ENCODE measurements at places on chromosomes 1 and 21.
A peak's percentile ranks its signal among the peaks of the same experiment; 100 is the strongest.

GRCh38 chr1:204712708-204713430, 27.3 kb upstream of the LRRN2 start:
- H3K27me3 ChIP-seq = peaks cover 53% of the 10 kb centered on the region
- peaks cover 42% of the 10 kb centered on the region for H3K4me1 ChIP-seq
- H3K36me3 ChIP-seq = no peaks in the 10 kb centered on the region
- no peak overlapping the region for H3K4me3 ChIP-seq
- H3K27ac ChIP-seq = peak overlapping the region; percentile 34
- no peak for ATAC-seq

GRCh38 chr21:25331286-25331685, 276.0 kb downstream of the MRPL39 start:
- peaks cover 6% of the 10 kb centered on the region for H3K36me3 ChIP-seq
- no peaks in the 10 kb centered on the region for H3K27me3 ChIP-seq
- no peak overlapping the region for H3K4me3 ChIP-seq
- H3K4me1 ChIP-seq = no peaks in the 10 kb centered on the region
- H3K27ac ChIP-seq = no peak overlapping the region
- no peak for ATAC-seq

GRCh38 chr1:22814176-22815042, 103.8 kb downstream of the EPHB2 start:
- no peaks in the 10 kb centered on the region for H3K36me3 ChIP-seq
- H3K4me3 ChIP-seq = no peak overlapping the region
- H3K4me1 ChIP-seq = no peaks in the 10 kb centered on the region
- no peak for ATAC-seq
- peaks cover 44% of the 10 kb centered on the region for H3K27me3 ChIP-seq

GRCh38 chr1:93763704-93764365, 82.2 kb upstream of the BCAR3 start:
- no peak for ATAC-seq
- no peak overlapping the region for H3K27ac ChIP-seq
- no peaks in the 10 kb centered on the region for H3K4me1 ChIP-seq
- no peak overlapping the region for H3K4me3 ChIP-seq
- no peaks in the 10 kb centered on the region for H3K27me3 ChIP-seq

DNA sequence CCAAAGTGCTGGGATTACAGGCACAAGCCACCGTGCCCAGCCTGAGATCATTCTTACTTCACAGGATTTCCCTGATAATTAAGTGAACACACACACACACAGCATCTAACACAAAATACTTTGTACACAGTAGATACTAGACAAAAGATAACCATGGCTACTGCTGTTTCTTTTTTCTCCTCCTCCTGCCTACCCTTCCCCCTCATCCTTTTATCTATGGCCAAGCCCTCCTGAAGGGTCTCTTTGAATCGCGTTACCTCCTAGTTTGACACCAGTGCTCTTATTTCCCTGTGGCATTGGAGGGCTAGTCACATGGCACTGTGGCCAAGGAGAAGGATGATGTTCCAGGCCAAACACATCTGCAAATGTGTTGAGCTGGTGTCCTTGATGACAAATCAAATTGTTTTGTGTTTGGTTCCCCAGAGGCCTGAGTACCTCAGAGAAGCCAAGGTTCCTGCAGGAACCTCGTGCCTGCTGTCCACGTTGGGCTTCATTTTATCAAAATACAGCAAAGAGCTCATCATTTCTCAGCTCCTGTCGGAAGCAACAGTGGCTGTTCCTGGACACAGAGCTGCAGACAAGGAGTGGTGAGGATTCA, 20.6 kb downstream of the NDUFS5 start:
- no peak overlapping the region for H3K27ac ChIP-seq
- peaks cover 19% of the 10 kb centered on the region for H3K4me1 ChIP-seq
- H3K4me3 ChIP-seq = no peak overlapping the region
- no peak for ATAC-seq
- H3K36me3 ChIP-seq = peaks cover 39% of the 10 kb centered on the region

GRCh38 chr1:37474046-37474696, at the start of gene ZC3H12A:
TSS of gene ZC3H12A (plus strand) at chr1:37474580. CDS start at chr1:37475497, 917 bp downstream.
- peak within 1 kb of the TSS; percentile 97 for H3K27ac ChIP-seq
- H3K4me1 ChIP-seq = peaks cover 51% of the 10 kb centered on the region
- peak; percentile 85 for ATAC-seq
- no peaks in the 10 kb centered on the region for H3K27me3 ChIP-seq
- peaks cover 41% of the 10 kb centered on the region for H3K36me3 ChIP-seq
- peak within 1 kb of the TSS; percentile 97 for H3K4me3 ChIP-seq

DNA sequence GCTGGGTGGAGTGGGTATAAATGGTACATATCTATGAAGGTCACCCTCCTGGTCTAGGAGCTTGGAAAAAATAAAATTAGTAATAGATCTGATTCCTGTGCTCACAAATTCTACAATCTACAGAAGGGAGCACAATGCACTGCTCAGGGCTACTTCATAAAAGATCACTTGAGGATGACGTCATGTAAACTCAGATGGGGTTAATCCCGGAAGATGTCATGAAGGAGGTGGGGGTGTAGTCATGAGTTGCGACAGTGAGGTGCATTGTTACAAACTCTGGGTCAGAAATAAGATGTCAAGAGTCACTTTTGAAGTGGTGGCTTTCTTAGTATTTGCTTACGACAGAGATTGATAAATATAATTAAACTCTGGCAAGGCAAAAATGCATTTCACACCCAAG, 68.2 kb downstream of the LHX9 start:
- H3K27me3 ChIP-seq = peaks cover 4% of the 10 kb centered on the region
- ATAC-seq = no peak
- H3K36me3 ChIP-seq = no peaks in the 10 kb centered on the region
- H3K27ac ChIP-seq = no peak overlapping the region
- no peak overlapping the region for H3K4me3 ChIP-seq
- no peaks in the 10 kb centered on the region for H3K4me1 ChIP-seq

- H3K27me3 ChIP-seq = no peaks in the 10 kb centered on the region
- peaks cover 84% of the 10 kb centered on the region for H3K4me1 ChIP-seq
- peaks cover 37% of the 10 kb centered on the region for H3K36me3 ChIP-seq
These were observed 24.0 kb downstream of the USP25 start for GRCh38 chr21:15753741-15754140.

DNA sequence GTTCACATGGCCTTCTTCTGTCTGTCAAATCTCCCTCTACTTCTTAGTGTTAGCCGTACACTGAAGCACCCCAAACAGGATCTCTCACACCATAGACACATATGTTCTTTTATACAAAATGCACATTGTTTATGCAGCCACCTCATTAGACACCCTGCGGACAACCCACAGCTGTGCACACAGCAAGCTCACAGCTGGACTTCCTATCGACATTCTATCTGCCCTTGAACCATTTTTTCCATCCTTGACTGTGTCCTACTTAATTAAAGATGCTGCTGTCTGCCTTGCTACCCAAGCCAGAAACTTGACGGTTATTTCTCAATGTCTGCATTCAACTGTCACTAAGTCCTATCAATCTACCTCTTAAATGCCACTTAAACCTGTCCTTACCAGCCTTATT, 3.2 kb upstream of the ZBTB21 start:
- H3K4me3 ChIP-seq = no peak overlapping the region
- no peaks in the 10 kb centered on the region for H3K27me3 ChIP-seq
- H3K36me3 ChIP-seq = peaks cover 19% of the 10 kb centered on the region
- H3K27ac ChIP-seq = no peak overlapping the region
- peaks cover 11% of the 10 kb centered on the region for H3K4me1 ChIP-seq

GRCh38 chr1:221837896-221838295, 96.0 kb upstream of the DUSP10 start:
- H3K36me3 ChIP-seq = no peaks in the 10 kb centered on the region
- peaks cover 46% of the 10 kb centered on the region for H3K4me1 ChIP-seq
- peak overlapping the region; percentile 69 for H3K27ac ChIP-seq
- no peak for ATAC-seq
- H3K27me3 ChIP-seq = no peaks in the 10 kb centered on the region

GRCh38 chr1:89008511-89008910, 14.2 kb downstream of the GBP3 start:
- H3K27me3 ChIP-seq = no peaks in the 10 kb centered on the region
- ATAC-seq = no peak
- H3K4me3 ChIP-seq = no peak overlapping the region
- no peak overlapping the region for H3K27ac ChIP-seq

Measured in stimulated activated memory B cell treated with anti-CD40 and anti-IgM and Interleukin-4, amounts not matched to agents 10 μg/mL and 1 μg/mL and 100 μg/mL, for 72 hours (primary cell).